ENCODE measurements at places on chromosomes 1 and 21.

- no peak for DNase-seq
Observed at GRCh38 chr1:16235347-16235746, 1.6 kb downstream of the CPLANE2 start.

DNA sequence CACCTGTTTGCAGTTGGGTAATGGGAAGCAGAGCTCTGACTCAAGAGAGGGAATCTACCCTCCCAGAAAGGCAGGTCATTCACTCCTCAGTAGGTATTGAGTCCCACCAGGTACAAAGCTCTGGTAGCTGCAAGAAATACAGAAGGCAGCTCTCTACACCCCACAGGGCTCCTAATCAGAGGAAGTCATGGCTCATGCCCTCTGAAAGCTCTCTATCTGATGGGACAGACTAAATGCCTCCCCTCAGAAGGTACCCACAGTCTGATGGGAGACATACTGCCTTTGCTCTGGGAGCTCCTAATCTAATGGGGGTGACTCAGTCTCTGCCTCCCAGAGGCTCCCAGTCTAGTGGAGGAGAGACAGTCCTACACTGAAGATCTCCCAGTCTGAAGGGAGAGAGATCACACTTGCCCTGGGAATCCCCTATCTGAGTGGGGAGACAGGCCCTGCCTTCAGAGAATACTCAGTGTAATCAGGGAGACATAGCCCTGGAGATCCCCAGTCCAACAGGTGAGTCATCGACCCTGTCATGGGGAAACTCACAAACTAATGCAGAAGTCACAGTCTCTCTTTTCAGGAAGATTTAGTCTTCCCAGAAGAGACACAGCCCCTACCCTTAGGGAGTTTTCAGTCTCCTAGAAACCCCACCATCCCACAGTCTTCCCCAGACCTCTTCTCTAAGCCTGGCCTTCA is 23.7 kb downstream of the CAMK1G start:
- DNase-seq = no peak

DNA sequence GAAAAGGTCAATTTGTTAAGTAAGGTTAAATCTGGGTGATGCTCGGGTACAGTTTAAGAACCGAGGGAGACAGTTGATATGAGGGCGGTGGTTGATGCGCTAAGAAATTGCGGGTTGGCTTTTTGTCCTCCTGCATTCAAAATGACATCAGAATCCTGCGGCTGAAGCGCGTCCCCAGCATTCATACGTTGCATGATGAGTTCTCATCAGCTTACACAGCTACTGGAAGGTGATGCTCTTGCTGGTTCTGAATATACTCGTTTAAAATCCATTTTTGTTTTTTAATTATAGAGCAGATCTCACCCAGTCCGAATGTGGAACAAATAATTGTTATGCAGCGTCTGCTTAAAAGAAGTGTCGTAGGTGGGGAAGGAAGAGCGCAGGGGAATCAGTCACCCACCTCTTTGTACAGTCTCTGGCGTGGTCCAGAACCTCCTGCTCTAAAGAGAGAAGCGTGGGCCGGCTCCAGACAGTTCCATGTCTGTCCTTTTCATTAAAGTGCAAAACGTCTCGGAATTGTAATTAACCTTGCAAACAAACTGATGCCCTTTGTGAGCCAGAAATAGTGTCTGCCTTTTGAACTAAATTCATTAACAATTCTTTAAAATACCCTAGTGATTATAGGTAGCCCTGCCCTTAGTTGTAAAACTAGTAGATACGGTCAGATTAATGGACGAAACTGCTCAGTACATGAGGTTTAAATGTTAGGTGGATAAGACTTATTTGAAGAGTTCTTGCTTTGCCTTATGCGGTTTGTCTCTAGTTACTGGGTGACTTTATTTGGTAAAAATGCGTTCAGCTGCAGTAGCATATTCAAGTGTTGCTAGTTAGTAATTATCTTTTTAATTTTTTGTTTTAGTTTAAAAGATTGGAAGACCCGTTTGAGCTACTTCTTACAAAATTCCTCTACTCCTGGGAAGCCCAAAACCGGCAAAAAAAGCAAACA is 741 bp downstream of the RGS2 start:
- no peak for DNase-seq

- no peak for DNase-seq
Observed at GRCh38 chr1:182291584-182292192, 99.9 kb downstream of the GLUL start.

Data from stimulated activated CD4-positive, alpha-beta T cell treated with anti-CD3 and anti-CD28 coated beads, Interleukin-1b, Interleukin-23, amount 100 ng/mL, for 1 hour (primary cell).